ENCODE measurements at places on chromosomes 7 and 10. TPM values are rescaled to one million over a fixed set of nuclear protein-coding genes. Genes with fewer than 3 reads are reported as not detected.

ST8SIA6 gene
- not detected for total RNA-seq

TMEM26 gene
- total RNA-seq, result 2.8 TPM

CD36 gene
- total RNA-seq, result 2.5 TPM

ABCF2 gene
- total RNA-seq, result 65.2 TPM

NRCAM gene
- 0.50 TPM for total RNA-seq

CYP3A4 gene
- not detected for total RNA-seq

BAZ1B gene
- 50.4 TPM for total RNA-seq

ELFN1 gene
- 7.6 TPM for total RNA-seq

FAM25A gene
- not detected for total RNA-seq

SVIL gene
- 261 TPM for total RNA-seq

TRIM8 gene
- total RNA-seq, result 85.8 TPM

MYL10 gene
- total RNA-seq, result not detected

KCNH2 gene
- total RNA-seq, result 0.33 TPM

NRP1 gene
- 370 TPM for total RNA-seq

NUDT1 gene
- 63.0 TPM for total RNA-seq

LSM8 gene
- total RNA-seq, result 34.8 TPM

HABP2 gene
- total RNA-seq, result not detected

RPP30 gene
- 47.4 TPM for total RNA-seq

OPALIN gene
- not detected for total RNA-seq

EVX1 gene
- not detected for total RNA-seq

TEX47 gene
- total RNA-seq, result not detected

GIMAP2 gene
- 0.58 TPM for total RNA-seq

PIK3CG gene
- not detected for total RNA-seq

CYP2E1 gene
- total RNA-seq, result 0.44 TPM

NKX1-2 gene
- total RNA-seq, result under 0.01 TPM

GRK5 gene
- 31.0 TPM for total RNA-seq

GLI3 gene
- total RNA-seq, result 6.9 TPM

Measured in smooth muscle cell of trachea (primary cell).